ENCODE measurements at places on chromosomes 2 and 18.

GRCh38 chr2:216043949-216044348, 30.6 kb upstream of the MREG start:
- H3K4me1 ChIP-seq, result no peaks in the 10 kb centered on the region
- peaks cover 65% of the 10 kb centered on the region for H3K36me3 ChIP-seq
- H3K4me3 ChIP-seq, result no peak overlapping the region
- DNase-seq, result no peak

GRCh38 chr2:54015798-54016699, 45.3 kb upstream of the PSME4 start:
- H3K27ac ChIP-seq, result no peak overlapping the region
- DNase-seq, result no peak
- H3K27me3 ChIP-seq, result no peaks in the 10 kb centered on the region
- H3K4me1 ChIP-seq, result peaks cover 24% of the 10 kb centered on the region
- H3K4me3 ChIP-seq, result no peak overlapping the region

GRCh38 chr2:98753801-98754200, 22.9 kb upstream of the MGAT4A start:
- H3K4me1 ChIP-seq, result peaks cover 19% of the 10 kb centered on the region
- no peaks in the 10 kb centered on the region for H3K27me3 ChIP-seq
- no peak overlapping the region for H3K27ac ChIP-seq
- no peak for DNase-seq

DNA sequence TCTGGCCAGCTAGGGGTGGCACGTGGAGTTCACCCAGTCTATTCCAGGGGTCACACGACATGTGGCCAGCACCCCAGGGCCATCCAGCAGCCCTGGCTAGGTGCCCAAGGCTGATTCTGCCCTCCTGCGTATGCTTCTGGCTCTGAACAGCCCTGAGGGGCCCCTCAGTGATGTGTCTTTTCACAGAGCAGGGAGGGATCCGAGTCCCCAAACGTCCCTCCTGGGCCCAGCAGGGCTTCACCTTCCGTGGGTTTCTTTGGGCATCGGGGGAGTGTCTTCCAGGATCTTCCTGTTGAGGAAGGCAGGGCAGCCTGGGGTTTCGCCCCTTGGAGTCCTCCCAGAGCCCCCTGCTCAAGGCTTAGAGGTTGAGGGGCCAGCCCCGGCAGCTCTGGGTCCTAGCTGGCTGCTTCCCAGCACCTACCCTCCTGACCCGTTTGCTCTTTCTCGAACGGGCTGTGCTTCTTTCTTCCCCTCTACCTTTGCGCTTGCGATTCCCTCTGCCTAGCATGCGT, 165.9 kb downstream of the DYSF start:
- no peak overlapping the region for H3K27ac ChIP-seq
- H3K4me3 ChIP-seq, result no peak overlapping the region

DNA sequence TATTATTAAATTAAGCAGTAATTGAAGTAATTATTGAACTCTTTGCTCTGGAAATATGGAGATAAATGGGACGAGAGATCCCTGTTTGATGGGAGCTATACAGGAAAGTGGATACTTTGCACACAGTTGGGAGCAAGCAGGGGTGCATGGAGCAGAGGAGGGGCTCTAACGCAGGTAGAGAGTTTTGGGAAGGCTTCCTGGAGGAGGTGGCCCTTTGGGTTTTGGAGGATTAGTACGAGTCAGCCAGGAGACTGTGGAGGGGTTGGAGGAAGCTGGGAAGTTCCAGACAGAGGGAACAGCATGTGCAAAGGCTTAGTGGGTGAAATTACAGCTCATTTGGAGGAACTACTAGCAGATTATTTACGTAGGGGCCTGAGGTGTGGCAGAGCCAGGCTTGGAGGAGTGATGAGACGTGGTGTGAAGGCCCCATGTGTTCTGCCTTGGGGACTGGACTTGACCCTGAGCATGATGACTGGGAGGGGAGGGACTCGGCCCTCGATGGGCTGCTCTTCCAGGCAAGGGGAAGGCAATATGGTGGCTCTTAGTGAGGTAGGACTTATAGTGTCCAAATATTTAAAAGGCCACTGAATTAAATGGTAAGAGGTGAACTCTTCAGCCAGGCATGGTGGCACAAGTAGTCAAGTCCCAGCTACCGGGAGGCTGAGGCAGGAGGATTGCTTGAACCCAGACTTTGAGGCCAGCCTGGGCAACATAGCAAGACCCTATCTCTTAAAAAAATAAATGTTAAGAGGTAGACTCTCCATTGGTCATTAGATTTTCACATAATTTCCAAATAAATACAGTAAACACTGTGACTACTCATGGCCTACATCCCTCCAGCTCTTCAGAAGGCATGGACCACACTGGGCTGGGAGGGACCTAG, 30.2 kb downstream of the GREB1 start:
- H3K4me1 ChIP-seq, result no peaks in the 10 kb centered on the region
- DNase-seq, result no peak
- no peak overlapping the region for H3K4me3 ChIP-seq
- no peaks in the 10 kb centered on the region for H3K27me3 ChIP-seq
- no peak overlapping the region for H3K27ac ChIP-seq
- H3K36me3 ChIP-seq, result no peaks in the 10 kb centered on the region

- DNase-seq, result no peak
- H3K4me3 ChIP-seq, result no peak overlapping the region
- H3K36me3 ChIP-seq, result no peaks in the 10 kb centered on the region
- no peaks in the 10 kb centered on the region for H3K4me1 ChIP-seq
- H3K27ac ChIP-seq, result no peak overlapping the region
- peaks cover 66% of the 10 kb centered on the region for H3K27me3 ChIP-seq
These were observed 10.9 kb upstream of the HOXD1 start for GRCh38 chr2:176177580-176178037.

- no peaks in the 10 kb centered on the region for H3K36me3 ChIP-seq
- H3K27me3 ChIP-seq, result no peaks in the 10 kb centered on the region
- no peak for DNase-seq
- no peak overlapping the region for H3K27ac ChIP-seq
- no peaks in the 10 kb centered on the region for H3K4me1 ChIP-seq
These were observed 12.5 kb downstream of the SERPINB7 start for GRCh38 chr18:63787673-63788072.

- no peaks in the 10 kb centered on the region for H3K27me3 ChIP-seq
- DNase-seq, result no peak
- H3K4me3 ChIP-seq, result no peak overlapping the region
- no peaks in the 10 kb centered on the region for H3K4me1 ChIP-seq
These were observed 208.5 kb upstream of the FN1 start for GRCh38 chr2:215644233-215644897.

DNA sequence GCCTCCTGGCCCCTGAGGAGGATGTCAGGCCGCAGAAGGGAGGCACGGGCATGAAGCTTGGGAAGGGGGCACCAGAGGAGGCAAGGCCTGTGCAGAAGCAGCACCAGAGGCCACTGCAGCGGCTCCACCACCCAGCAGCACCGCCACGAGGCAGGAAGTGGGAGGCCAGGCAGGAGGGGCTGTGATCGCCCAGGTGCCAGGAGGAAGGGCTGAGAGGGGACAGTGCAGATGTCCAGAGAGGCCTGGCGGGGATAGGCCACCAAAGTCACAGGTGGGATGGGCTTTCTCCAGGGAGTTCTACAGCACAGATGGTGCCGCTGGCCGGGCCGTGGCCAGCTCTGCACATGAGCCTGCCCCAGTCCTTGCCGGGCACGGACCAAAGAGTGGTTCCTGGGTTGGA, 6.0 kb upstream of the ALPI start:
- no peak for DNase-seq
- H3K4me1 ChIP-seq, result no peaks in the 10 kb centered on the region
- no peak overlapping the region for H3K27ac ChIP-seq
- H3K36me3 ChIP-seq, result no peaks in the 10 kb centered on the region

DNA sequence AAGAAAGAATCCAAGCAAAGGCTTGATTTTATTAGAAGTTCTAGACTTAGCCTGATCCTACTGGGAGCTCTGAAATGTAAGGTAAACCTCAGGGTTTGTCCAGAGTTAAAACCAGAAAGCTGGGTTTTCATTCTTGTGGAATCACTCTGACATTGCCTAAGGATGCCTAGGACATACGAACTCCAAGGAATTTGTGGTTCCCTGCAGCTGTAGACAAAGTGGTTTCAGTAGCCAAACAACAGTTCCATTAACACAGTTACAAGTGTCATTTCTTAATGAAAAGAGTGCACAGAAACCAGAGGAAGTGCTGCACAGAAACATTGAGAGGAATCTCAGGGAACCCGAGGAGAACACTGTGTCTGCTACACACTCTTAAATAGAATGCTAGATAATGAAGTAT, 221.4 kb upstream of the ST6GAL2 start:
- H3K36me3 ChIP-seq, result no peaks in the 10 kb centered on the region
- no peak for DNase-seq
- H3K4me3 ChIP-seq, result no peak overlapping the region
- H3K27me3 ChIP-seq, result no peaks in the 10 kb centered on the region
- no peak overlapping the region for H3K27ac ChIP-seq
- no peaks in the 10 kb centered on the region for H3K4me1 ChIP-seq

DNA sequence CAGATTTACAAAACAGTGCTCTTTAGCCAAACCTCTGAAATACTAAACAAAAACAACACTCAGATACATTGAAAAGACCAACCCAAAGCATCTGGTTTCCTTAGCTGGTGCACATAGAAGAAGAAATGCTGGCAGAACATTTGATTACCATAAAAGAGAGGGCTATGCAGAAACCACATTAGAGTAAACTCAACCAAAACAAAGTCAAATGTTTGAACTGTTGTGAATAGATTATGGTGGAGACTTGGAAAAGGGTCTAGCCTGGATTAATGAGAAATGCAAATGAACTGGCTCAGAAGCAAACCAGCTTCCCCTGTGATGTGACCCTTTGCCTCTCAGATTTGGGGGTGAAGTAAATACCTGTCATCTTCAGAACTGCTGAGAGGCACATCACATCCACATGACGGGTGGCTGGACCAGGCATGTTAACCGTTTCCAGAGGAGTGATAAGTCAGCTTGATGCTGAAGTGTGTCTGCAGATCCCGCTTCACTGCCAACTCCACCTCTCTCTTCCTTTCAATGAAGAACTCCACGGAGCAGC, 153.0 kb downstream of the NRP2 start:
- no peak overlapping the region for H3K27ac ChIP-seq
- no peaks in the 10 kb centered on the region for H3K4me1 ChIP-seq
- H3K27me3 ChIP-seq, result peaks cover under 1% of the 10 kb centered on the region
- no peak for DNase-seq
- no peak overlapping the region for H3K4me3 ChIP-seq

DNA sequence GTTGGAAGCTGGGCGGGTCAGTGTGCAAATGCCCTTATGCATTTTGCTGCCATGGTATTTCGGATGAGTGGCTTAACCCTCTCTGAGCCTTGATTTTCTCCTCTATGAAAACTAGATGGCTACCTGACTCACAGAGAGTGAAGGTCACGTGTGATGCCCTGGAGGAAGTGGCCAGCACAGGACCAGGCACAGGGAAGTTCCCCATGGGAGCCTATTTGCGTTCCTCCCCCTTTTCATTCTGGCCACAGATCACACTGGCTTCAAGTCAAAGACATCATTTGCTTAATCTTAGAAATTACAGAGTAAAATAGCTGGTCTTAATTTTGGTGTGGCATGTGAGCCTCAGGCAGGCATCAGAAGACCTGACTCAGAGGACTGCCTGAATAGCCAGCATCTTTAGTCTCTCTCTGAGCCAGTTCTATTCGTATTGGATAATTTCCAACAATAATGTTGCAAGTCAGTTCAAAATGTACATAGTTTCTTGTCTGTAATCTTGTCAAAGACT, 57.6 kb upstream of the CD302 start:
- no peak overlapping the region for H3K4me3 ChIP-seq
- H3K36me3 ChIP-seq, result peaks cover 72% of the 10 kb centered on the region
- H3K27ac ChIP-seq, result no peak overlapping the region
- no peak for DNase-seq
- H3K27me3 ChIP-seq, result no peaks in the 10 kb centered on the region

DNA sequence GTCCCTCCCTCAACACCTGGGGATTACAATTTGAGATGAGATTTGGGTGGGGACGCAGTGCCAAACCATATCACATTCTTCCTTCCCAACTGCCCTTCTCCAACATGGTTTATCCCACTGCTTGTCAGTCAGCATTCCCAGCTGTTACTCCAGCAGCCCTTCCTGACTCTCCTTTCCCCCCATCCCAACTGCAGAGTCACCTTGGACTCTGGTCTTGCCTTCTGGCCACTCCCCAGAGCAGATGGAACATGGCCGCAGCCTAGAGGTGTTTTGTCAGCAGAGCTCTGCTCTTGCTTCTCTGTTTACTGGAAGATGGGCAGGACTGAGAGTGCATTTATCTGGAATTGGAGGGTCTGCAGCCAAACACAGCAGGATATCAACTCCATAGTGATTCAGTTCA, 51.2 kb upstream of the MEX3C start:
- H3K27me3 ChIP-seq, result no peaks in the 10 kb centered on the region
- DNase-seq, result no peak
- no peak overlapping the region for H3K4me3 ChIP-seq
- no peaks in the 10 kb centered on the region for H3K36me3 ChIP-seq

DNA sequence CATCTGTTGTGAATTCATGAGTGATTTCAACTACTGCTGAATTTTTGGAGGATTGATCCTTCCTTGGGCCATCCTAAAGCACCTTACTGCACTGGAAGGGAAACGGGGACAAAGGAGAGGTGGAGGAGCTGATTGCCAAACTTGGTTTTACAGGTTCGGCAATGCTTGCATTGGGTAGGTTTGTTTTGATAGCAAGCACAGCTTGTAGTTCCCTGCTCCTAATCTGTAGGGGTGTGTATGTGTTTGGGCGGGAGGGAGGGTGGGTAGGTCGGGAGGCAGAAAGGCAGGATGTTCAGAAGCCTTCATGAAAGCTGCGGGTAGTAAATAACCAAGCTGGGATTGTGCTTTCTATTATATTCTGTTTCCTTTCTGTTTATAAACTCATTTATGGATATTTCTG, 24.6 kb downstream of the PHLPP1 start:
- H3K27me3 ChIP-seq, result no peaks in the 10 kb centered on the region
- DNase-seq, result no peak
- no peak overlapping the region for H3K27ac ChIP-seq
- H3K36me3 ChIP-seq, result no peaks in the 10 kb centered on the region
- no peaks in the 10 kb centered on the region for H3K4me1 ChIP-seq
- no peak overlapping the region for H3K4me3 ChIP-seq
